ENCODE measurements at places on chromosomes 16 and 17. TPM values are rescaled to one million over a fixed set of nuclear protein-coding genes. Genes with fewer than 3 reads are reported as not detected.

Gene FBXO39
- not detected for total RNA-seq

Gene SULT1A2
- total RNA-seq, result not detected

Gene CDR2L
- 51.0 TPM for total RNA-seq

DNA sequence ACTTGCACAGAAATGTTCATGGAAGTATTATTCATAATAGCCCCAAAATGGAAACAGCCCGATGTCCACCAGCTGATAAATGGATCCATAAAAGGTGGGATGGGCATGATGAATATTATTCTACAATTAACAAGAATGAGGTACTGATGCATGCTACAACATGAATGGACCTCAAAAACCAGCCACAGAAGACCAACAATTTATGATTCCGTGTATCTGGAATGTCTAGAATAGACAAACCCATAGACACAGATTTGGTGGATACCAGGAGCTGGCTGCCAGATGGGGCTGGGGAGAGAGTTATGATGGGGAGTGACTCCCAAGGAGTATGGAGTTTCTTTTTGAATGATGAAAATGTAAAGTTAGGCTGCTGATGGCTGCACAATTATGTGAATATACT, 10.8 kb upstream of the NAGLU start:
- DNase-seq, result peak; percentile 9

DNA sequence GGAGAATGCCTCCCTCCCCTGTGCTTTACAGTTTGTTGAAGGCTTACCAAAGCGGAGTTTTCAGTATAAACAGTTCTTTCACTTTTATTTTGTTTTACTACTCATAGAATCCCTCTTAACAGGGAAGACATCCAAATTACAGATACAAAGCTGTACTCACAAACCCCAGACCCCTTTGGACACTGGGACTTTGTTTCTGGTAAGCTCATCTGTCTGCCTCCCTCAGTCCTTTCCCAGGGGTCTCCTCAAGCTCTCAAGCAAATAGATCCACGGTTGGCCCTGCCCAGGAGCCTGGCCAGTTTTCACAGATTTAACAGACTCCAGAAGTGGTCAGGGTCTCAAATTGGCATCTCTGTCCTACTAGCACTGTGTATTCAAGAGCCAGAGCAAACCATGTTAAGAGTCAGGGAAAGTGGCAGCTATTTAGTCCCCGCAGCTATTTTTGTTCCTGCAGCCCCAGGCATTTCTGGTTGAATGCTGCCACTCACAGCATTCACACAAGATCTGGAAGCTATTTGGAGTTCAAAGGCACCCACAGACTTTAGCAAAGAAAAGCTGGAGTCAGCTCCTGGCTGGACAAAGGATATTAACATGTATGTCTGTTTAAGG, 54.2 kb downstream of the TMEM100 start:
- DNase-seq, result no peak

DNA sequence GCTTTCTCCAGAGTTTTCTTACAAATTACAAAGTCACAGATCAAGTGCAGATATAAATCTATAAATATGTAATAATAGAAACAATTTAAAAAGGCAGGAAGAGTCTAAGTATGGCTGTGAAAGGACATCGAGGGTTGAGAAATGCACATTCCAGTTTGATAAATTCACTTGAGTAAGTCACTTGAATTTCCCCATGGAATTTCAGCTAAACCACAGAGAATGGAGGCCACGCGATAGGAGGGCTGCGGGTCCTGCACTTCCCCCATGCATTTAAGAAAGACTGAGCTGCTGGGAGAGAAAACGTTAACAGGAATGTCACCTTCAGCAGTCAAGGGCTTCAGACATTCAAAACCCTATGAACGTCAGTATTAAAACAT, 6.1 kb upstream of the MXRA7 start:
- no peak for DNase-seq

- no peak for DNase-seq
Observed at GRCh38 chr17:79203657-79204056, 129.0 kb downstream of the ENGASE start.

- no peak for DNase-seq
Observed at GRCh38 chr16:23252310-23252709, 49.8 kb upstream of the SCNN1B start.
